NCI-H446 (cell line): ENCODE measurements at places on chromosomes 5 and 9.

DNA sequence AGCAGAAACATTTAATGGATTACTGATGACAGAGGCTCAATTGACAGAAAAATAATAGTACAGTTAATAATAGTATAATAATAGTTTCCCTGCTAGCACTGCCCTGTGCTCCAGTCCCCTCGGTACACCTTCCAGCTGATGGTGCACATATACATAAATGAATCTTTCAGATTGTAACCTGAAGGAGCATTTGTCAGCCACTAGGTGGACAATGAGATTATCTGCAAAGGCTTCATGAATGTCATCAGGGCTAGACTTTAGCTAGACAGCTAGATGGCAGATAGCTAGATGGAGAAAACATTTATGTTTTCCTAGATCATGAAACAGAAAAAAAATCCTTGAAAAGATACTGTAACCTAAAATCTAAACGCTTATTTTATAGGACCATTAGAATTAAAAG lies 304.4 kb upstream of the SMC2 start:
- DNase-seq = peak; percentile 5

DNA sequence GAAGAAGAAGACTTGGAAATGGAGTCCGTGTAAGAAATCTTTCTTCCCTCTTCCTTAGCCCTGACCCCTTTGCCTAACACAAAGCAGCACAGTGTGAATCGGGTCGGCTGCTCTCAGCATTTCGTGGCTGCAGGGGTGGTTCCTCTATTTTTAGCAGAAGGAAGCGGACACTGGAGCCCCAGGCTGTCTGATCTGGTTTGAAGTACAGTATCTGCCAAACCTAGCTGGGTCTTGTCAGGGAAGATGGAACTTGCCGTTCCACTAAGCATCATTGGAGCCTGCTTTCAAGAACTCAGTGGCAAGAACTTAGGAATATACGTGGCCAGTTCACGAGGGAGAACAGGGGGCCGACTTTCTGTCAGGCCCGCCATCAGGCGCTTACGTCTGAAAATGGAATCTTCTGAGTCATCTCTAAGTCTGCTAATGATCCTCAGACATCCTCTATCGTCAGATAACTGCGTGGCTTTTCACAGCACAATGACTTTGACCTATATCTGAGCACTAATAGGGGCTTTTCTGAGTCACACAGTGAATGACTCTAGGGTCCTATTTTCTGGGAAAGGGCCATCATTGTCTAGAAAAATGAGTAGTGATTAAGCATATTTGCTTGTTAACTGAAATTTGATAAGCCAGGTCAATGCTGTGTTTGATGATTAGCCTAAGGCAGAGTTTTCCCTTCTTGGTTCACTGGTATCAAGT lies 43.3 kb upstream of the NCS1 start:
- no peak for DNase-seq

DNA sequence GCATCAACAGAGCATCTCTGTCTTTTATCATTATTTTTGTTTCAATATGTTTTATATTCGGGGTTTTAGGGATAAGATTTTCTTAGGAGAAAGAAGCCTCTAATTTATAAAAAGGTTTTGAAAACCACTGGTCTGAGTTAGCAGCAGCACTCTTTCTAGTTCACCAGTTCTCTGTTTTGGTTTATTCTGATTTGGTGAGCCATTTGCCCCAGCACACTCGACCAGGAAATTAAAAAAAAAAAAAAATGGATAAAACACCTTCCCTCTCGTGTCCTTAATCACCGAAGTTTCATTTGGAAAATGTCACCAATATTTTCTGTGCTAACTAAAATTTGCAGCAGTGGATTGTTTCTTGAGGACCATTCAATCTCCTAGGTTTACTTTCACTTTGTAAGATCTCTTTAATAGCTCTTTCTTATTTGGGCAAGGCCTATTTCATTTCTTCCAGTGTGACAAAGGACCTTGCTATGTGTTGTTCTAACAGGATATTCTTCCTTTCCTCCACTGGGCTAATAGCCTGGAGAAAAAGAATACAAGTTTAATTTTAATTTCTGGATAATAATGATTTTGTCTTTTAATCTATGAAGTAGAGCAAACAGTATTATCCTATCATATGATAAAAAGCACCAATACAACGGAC lies 57.8 kb upstream of the ANXA1 start:
- DNase-seq = no peak

DNA sequence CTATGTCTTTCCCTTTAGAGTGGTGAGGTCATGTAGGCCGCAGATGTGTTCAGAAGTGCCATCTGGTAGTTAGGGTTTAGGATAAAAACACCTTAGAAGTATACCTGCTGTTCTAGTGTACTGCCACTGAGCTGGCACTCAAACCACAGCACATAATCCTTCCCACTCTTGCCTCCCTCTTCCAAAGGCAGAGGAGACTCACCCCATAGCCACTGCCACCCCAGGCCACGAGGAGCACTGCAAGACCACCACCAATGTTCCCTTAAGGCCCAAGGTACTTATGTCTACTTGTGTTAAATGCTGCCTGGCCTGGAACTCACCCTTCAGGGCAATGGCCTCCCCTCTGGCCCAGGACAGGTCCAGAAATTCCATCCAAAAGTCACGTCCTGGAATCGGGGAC lies 379.5 kb upstream of the EDIL3 start:
- DNase-seq = no peak

- DNase-seq = no peak
Observed at GRCh38 chr5:86461169-86461956, 156.4 kb upstream of the COX7C start.

GRCh38 chr9:69771775-69772418 lies 12.1 kb upstream of the PTAR1 start:
- DNase-seq = no peak

DNA sequence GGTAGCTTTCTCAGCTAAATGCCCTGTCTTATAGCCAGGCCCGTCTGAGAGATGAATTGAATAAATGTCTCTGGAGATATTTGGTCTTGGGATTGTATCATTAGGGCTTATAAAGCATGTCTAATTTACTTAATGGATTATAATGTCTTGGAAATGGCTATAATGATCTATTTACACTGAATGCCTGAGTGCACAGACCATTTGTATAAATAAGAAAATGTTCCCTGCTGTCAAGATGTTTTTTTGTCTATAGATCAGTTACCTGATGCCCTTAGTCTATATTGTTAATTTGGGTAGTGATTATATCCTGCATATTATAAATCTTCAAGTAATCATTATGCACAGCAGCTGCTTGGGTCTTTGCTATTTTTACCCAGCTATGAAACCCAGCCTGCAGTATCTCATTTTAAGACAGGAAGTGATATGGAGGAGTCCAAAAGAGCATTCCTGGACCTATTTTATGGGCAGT lies 112.9 kb upstream of the ACTBL2 start:
- no peak for DNase-seq

DNA sequence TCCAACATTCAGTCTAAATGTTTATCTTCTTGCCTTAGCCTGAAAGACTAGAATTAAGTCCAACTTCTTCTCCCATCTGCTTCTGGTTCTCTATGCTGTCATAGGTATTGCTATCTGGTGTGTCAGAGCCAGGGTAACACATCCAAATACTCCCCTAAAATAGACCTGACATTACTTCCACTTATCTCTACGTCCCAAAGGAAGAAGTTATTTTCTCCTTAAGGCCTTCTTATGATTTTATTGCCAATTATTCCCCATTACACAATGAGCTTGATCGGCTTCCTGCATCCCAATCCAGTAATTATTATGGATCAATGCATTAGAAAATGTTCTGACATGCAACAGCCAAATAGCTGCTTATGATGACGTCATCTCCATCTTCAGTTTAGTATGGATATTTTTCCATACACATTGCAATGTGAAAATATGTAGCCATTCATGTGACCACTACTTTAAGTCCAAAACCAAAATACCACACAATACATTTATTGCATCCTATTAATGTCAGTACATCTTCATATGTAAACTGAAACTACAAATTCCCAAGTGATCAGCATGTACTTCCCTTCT lies 555.5 kb downstream of the MAT2B start:
- DNase-seq = no peak

GRCh38 chr9:5767968-5768932 lies 64.7 kb downstream of the ERMP1 start:
- DNase-seq = no peak

- no peak for DNase-seq
Observed at GRCh38 chr5:134136221-134136631, 21.7 kb downstream of the TCF7 start.

DNA sequence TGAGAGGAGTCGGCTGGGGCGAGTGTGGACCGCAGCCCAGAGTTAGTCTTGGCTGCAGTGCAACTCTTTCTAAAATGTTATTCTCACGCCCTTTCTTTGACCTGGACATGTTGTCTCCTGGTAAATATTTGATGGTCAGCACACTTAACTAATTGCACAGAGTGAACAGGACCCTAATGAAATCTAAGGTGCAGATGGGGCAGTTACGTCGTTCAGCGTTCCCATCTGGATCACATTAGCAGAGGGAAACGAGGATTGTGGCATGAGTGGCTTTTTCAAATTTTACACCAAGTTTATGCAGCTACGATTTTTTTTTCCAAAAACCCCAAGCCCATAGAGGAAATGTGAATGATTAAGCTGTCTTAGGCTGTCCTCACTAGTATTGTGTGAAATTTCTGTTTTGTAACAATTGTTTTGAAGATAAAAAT lies 483 bp downstream of the C9orf85 start:
- DNase-seq = no peak

- DNase-seq = no peak
Observed at GRCh38 chr5:9034649-9035048, 511.2 kb downstream of the SEMA5A start.

DNA sequence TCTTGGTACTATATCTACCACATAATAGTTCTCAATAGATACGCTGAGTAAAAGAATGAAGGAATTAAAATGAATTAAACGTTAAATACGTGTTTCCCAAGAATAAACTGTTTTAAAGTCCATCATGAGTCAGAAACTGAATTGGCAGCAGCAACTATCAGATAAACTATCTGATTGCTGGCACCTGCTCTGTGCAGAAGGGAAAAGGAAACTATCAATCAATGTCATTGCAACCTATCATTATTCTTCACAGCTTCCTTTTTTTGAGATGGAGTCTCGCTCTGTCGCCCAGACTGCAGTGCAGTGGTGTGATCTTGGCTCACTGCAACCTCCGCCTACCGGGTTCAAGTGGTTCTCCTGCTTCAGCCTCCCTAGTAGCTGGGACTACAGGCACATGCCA lies 8.8 kb upstream of the WDR36 start:
- no peak for DNase-seq

- DNase-seq = no peak
Observed at GRCh38 chr5:97547999-97548738, 365.1 kb upstream of the RIOK2 start.

DNA sequence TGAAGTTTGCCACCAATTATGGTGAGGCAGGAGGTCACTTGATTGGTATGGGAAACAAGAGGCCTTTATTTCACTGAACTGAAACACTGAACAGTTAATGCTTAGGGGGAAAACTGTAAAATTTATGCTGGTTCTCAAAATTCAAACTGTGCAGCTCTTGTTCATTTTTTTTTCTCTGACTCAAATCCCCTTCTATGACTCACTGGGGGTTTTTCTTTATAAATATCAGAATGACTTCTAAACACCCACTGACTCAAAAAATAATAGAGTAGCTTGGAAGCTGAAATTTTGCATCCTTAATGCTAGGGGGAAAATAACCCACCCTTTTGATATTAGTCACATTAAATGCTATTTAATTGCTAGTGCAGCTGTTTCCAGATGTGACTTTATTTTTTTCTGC lies 24.1 kb upstream of the OTP start:
- no peak for DNase-seq

DNA sequence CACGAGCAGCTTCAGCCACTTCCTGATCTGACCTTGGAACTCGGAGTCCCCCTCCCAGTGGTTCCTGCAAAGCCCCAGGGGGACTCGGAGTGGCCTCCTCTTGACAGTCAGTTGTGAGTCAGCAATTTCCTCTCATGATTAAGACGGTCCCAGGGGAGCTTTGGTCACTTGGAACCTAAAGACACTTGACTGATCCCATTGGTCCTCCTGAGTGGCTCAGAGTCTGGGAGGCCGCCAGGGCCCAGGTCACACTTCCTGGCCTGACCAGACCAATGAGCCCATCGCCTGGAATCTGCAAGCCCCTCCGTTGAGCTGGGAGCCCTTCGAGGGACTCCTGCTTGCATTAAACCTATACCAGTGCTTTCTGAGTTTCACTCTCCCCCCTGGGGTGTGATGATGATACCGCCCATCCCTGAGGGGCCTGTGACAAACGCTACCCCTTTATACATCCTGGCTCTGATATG lies 29.1 kb downstream of the TSPAN17 start:
- no peak for DNase-seq

- no peak for DNase-seq
Observed at GRCh38 chr9:109519366-109519765, 21.3 kb upstream of the PTPN3 start.

- peak; percentile 82 for DNase-seq
Observed at GRCh38 chr5:172293054-172293744, 9.6 kb upstream of the UBTD2 start.

DNA sequence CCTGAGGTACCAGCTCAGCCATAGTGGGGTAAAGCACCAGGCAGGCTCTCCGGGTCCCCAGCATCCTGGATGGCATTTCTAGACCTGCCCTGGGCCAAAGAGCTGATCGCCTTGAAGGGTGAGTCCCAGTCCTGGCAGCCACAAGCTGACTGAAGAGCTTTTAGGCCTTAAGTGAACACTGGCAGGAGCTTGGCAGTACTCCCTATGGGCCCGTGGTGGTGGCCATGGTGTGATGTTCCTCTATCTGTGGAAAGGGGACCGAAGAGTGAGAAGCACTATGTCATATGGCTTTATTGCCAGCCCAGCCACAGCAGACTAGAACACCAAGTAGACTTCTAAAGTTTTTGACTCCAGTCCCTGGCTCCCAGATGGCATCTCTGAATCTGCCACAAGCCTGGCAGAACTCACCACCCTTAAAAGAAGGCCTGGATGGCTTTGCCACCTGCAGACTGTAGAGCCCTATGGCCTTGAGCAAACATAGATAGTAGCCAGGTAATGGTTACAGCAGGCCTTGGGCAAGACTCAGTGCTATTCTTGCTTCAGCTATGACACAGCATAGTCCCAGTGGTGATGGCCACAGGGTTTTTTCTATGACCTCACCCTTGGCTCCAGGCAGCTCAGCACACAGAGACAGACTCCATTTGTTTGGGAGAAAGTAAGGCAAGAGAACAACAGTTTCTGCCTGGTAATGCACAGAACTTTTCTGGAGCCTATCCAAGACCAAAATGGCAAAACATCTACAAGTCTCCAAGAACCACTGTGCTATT lies 801.5 kb upstream of the DMAC1 start:
- no peak for DNase-seq
